ENCODE measurements at places on chromosomes 1 and 21. TPM values are rescaled to one million over a fixed set of nuclear protein-coding genes. Genes with fewer than 3 reads are reported as not detected.

- DNase-seq: no peak
Measured at GRCh38 chr1:13652238-13652637, 47.8 kb upstream of the PRDM2 start.

CCDC28B gene
- total RNA-seq: 15.8 TPM

DNA sequence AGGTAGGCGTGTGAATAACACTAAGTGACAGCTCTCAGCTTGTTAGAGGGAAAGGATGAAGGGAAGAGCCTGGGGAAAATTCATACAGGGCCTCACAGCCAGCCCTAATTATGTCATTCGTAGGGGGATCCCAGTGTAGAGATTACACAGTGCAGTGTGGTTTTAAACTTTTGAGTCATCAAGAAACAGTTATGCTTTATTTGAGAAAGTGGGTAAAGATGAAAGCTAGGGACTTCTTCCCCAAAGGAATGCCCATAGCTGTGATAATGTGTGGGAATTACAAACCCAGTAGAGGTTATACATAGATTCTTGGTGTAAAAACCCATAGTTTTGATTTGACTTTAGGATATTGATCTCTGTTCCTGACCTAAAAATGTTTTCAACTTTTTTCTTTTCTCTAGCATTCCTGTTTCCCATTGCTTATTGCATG lies 1.9 kb downstream of the TTF2 start:
- no peak for DNase-seq

PADI1 gene
- 35.5 TPM for total RNA-seq

DNA sequence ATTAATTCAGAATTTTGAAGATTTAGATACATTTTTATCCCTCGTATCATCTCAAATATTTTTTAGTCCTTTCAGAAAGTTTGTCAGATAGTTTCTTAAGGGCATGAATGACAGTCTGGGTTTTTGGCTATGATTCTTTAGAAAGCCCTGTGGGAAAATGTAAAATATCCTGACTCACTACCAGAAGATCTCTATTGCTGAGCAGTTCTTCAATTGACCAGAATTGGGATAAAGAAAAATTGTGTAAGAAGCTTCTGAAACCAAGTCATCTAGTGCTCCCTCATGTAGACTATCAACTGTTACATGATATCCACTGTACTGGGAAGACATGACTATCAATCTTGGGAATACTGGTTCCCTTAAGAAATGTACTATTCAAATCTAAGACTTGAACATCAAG lies 608.3 kb upstream of the CHRM3 start:
- no peak for DNase-seq

CCDC17 gene
- total RNA-seq: 3.6 TPM

GRCh38 chr1:211828584-211829342 lies 1.8 kb downstream of the LPGAT1 start:
- no peak for DNase-seq

DNA sequence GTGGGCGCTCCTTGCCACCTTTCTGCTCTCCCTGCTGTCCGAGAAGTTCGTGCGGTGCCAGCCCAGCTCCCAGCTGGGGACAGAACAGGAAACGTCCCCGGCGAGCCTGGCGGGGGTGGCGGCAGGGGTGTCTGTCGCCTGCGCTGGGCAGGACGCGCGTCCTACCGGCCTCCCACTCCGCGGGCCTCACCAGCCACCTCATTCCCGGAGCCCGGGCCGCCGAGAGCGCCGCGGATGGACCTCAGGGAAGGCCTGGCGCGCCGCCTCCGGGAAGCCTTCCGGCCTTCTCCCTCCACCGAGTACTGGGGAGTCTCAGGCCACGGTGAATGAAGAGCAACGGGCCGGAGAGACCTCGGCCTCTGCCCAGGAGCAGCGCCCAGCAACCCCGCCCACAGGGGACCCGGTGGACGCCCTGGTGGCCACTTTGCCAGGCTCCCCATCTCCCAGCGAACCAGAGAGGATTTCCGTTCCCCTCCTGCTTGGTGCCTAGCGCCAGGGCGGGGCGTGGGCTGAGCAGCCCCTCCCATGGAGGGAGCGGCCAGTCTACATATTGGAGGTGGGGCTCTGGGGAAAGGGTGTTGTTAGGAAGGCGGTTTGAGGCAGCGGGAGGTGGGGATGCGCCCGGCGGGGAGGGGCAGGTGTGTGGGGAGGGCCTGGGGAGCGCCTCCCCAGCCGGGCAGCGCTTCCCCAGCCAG lies 9.5 kb upstream of the TNFRSF14 start:
- DNase-seq: no peak

UHMK1 gene
- 31.4 TPM for total RNA-seq

FAM72D gene
- total RNA-seq: 3.4 TPM

KIRREL1 gene
- 51.6 TPM for total RNA-seq

- no peak for DNase-seq
Measured at GRCh38 chr1:31772669-31773248, 8.6 kb upstream of the ADGRB2 start.

FAM43B gene
- total RNA-seq: 1.3 TPM

SDC3 gene
- total RNA-seq: 54.2 TPM

DNA sequence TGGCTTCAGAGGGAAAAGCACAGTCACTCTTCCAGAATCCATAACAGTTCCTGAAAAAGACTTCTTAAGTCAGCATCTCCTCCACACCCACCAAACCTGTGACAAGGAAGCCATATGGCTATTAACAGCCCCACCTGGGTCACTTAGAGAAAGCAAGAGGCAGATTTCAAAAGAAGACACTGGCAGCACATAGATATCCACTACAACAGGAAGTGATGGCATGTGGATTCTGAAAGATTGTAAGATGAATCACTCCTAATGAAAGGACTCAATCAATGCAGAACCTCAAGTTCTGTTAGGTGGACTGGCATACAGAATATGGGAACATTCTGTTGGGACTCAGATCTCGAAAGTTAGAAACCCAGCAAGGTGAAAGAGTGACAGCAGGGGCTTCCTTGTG lies 365.9 kb downstream of the TGFB2 start:
- no peak for DNase-seq

DNA sequence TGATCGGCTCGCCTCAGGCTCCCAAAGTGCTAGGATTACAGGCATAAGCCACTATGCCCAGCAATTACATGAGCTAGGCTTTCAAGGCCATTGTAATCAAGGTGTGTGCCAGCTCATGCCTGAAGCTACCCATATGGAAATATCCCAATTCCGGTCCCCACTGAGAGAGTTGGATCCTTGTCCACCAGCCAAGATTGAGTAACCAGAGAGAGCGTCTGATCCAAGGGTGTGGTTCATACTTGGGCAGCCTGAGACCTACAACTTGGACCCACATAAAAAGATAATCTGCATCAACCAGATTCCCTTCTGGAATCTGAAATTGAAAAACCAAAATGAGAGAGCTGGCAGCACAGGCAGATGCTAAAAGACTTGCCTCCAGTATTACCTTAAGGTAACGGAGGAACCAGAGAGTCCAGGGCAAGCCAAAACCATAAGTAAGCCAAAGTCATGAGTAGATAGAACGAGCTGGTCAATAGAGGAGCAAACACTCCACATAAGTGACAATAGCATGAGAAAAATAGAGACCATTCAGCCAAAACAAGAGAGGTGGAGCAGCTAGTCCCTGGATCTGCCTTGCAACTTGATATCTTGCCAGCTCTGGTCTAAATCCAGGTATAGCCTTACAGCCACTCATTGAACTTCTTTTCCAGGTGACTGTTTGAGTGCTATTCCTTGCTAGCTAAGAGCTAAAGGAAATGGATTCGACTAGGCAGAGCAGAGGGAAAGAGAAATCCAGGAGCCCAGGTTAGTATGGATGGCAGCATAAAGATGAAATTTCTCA lies 63.8 kb upstream of the ATP1A1 start:
- DNase-seq: no peak

- no peak for DNase-seq
Measured at GRCh38 chr1:199508653-199509052, 518.9 kb upstream of the NR5A2 start.

DNA sequence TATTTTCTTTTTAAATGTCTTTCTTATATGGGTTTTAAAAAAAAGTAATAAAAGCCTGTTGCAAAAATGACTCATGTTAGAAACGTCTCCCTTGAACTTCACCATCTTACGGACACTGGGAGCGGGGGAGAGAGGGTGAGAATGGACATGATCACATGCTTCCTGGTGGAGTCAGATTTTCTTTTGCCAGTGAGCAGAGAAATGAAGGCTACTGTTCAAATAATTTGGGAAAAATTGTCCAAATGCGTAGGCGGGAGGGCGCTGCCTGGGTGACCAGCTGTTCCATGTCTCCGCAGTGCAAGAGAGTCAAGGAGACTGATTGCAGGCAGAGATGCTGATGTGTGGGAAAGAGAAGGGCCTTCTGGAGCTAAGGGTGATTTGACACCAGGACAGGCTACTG lies 23.1 kb downstream of the EIF2D start:
- DNase-seq: no peak

GRCh38 chr1:90417126-90417525 lies 300.0 kb downstream of the BARHL2 start:
- DNase-seq: no peak

- DNase-seq: no peak
Measured at GRCh38 chr1:224733027-224733911, 117.2 kb downstream of the CNIH3 start.

- no peak for DNase-seq
Measured at GRCh38 chr1:218953386-218953785, 220.3 kb upstream of the LYPLAL1 start.

- no peak for DNase-seq
Measured at GRCh38 chr1:232521660-232522059, 108.3 kb downstream of the SIPA1L2 start.

RBM11 gene
- 2.1 TPM for total RNA-seq

DNA sequence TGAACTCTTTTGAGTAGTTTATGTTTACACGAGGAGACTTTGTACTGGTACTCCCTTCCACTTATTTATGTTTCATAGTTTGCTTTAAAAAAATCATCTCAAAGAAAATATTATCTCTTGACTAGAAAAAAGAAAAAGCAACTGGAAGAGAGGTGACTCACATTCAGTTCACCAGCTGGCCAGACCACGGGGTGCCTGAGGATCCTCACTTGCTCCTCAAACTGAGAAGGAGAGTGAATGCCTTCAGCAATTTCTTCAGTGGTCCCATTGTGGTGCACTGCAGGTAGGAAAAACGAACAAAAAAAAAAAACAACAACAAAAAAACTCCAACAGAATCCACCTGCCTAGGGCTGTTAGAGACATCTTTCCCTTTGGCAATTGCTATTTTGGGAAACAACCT lies 102.9 kb downstream of the PTPRC start:
- DNase-seq: no peak

DNA sequence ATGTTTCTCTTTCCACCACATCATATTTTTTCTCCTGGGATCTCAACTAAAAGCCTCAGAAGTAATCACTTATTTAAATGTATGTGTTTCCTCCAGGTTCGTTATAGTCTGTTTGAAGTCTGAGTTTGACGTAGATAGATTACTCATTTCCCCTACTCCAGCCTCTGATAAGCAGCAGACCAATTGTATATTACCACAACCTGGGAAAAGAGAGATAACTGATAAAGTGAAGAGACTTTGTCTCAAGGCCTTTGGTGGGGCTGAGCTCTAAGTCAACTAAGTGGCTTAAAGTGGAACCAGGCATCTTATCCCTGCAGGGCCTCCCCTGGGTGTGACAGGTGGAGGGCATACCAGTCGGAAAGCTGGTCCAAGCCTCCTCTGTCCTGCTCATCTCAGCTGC lies 34.9 kb upstream of the CACNA1E start:
- DNase-seq: no peak

DNA sequence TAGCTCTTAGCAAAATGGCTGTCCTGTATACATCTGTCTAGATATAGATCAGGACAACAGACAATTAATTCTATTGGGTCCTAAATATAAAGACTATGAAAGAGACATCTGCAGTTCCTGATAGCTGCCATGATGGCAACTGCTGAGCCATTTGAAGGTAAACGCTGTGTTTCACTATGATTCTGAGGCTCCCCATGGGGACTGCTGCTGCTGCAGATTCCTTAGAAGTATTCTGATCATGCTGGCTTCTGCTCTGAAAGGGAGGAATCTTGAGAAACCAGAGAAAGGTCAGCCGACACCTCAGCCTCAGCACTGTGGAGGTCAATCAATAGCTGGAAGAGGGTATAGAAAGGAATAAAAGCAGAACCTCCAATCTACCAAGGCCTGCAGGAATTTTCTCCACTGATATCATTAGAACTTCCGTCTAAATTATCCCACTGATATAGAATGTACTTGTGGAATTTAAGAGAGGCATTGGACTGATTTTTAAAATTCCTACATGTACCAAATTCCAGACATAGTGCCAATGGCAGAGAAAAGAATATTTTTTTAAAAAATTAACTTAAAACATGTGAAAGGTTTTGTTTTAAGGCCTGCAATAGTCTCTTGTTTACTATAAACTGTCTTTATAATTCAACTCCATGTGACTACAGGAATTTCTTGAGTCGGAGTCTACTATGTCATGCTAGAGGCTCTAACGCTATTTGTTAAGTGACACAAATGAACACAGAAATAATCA lies 53.2 kb downstream of the DDAH1 start:
- DNase-seq: no peak

NUF2 gene
- 7.3 TPM for total RNA-seq

- no peak for DNase-seq
Measured at GRCh38 chr1:100036718-100037655, 67.2 kb downstream of the SLC35A3 start.

TENT5C gene
- 12.9 TPM for total RNA-seq

PLEKHO1 gene
- total RNA-seq: 27.1 TPM

DNA sequence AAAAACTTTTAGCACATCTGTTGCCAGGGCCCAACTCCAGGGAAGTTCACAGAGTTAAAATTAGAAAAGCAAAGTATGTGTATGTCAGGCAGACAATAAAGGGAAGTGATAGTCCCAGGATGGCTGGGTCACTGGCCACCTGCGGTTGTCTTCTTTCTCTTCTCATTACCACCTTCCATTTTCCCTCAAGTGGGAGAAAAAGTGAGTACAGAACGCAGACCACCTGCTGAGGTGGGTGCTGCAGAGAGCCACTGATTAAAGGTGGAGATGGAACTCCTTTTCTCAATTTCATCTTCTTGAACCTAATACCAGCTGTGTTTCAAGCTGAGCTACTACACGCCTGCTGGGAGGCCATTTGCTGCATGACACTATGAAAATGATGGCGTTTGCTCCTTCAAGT lies 88.8 kb upstream of the PDE4B start:
- DNase-seq: no peak

CYP4Z1 gene
- total RNA-seq: not detected

GRCh38 chr1:245810789-245811337 lies 656.1 kb downstream of the KIF26B start:
- no peak for DNase-seq

DNA sequence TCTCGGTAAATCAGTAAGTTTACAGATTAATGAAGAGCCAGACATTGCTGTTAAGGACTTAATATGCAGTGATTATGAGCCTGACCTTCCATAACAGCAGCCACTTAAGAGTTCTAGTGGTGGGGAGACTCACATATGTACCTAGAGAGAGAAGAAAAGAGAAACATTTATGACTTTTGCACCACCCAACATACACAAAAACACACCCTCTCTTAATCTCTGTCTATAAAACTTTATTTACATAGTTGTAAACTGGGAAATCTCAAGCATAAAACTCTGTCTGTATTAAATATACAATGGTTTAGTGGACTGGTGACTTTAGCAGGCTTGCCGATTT lies 347.4 kb upstream of the ADGRL2 start:
- DNase-seq: no peak

DIRAS3 gene
- total RNA-seq: 4.4 TPM
